Fibroblast of skin of left quadriceps (primary cell): ENCODE measurements at places on chromosomes 16 and 17.

DNA sequence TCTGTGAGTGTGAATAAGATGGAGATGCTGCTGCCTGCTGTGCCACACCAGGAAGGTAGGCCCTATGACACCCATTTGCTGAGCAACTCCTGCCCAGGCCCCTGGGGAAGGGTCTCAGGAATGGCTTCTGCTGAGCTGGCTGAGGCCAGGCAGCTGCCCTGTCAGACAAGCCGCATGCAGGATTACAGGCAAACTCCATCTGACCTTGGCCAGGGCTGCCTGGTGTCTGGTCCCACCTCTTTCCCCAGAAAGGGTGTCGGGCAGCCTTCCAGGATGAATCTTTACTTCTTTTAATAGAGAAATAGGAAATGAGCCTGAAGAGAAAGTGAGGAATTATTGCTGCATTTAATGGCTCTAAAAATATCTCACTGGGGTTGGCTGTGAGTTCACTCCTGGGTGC, 182.5 kb downstream of the IRX5 start:
- DNase-seq: no peak

DNA sequence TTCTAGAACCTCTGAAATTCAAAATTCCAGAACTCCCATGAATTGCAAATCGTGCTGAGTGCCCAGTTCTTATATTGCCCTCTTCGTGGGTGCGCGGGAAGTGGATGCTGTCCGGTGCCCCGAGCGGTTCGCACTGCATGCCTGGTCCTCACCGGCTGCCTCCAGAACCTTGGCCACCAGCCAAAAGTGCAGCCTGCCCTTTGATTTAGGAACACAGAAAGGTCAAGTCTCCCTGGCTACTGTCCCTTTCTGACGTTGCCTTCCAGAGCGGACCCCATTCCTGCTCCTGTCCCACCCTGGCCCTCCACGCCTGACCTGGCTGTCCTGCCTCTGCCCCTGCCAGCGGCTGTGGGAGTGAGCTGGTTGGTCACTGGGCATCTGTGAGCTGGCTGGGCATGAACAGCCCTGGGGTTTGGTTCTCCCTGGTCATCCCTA, 9.7 kb downstream of the NEUROD2 start:
- no peak for DNase-seq

GRCh38 chr16:66144641-66145040, 221.8 kb upstream of the CDH5 start:
- DNase-seq: no peak

- DNase-seq: peak; percentile 69
Observed at GRCh38 chr16:80150978-80151721, 389.6 kb upstream of the DYNLRB2 start.

DNA sequence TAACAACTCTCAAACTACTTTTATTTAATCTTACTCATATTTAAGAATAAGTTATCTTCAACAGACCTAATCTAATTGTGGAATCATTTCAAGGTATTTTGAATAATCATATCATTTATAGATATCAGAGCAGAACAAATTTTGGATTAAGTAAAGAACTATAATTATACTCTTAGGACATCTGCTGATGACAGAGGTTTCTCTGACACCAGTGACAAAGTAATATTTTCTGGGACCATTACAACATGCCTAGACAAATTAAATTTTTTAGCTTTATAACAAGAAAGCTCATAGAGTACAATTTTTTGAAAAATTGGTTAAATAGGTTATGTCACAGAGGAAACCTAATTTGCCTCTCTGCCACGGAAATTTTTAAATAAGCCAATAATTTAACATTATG, 30.5 kb downstream of the C16orf87 start:
- no peak for DNase-seq

GRCh38 chr17:37754363-37754762, 9.5 kb upstream of the HNF1B start:
- DNase-seq: no peak

DNA sequence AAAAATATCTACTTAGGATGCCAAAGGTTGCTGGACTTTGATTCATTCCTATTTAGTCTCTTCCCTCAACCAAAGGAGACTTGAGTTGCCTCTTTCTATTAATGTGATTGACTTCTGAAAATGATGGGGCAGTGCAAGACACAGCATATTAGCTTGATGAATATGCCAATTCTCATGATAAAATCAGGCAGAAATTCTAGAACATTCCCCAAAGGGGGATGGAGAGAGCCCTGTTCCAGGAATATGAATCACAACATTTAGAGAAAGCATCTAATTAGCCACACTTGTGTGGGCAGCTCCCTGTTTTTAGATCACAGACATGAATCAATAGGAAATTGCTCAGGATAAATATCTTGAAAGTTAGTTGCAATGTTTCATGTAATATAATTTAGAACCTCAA, 584.0 kb upstream of the CDH8 start:
- DNase-seq: peak; percentile 17

GRCh38 chr17:37359682-37360188, 16.1 kb upstream of the C17orf78 start:
- DNase-seq: no peak

DNA sequence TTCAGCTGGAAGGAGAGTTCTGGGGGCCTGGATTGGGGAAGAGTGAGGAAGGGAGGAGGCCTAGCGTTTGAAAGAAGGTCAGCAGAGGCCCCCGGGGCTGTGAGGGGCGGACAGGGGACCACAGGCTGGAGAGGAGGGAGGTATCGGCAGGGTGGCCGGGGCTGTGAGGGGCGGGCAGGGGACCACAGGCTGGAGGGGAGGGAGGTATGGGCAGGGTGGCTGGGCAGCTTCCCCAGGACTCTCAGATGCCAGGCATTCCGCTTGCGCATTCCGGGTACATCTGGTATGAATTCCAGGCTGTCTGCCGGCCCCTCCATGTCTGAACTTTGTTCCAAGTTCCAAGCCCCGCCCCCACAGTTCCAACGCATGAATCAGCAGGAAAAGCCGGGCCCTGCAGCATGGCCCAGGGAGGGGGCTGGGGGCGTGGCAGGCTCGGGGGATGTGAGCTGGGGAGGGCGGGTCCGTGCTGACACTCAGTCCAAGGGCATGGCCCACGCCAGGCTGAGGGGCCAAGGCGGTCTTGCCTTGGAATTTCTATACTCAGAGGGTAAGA, 4.3 kb upstream of the TLCD2 start:
- DNase-seq: peak; percentile 98

GRCh38 chr16:77322757-77323156, 112.1 kb downstream of the ADAMTS18 start:
- no peak for DNase-seq

GRCh38 chr17:78673395-78673794, 96.2 kb upstream of the DNAH17 start:
- DNase-seq: no peak

GRCh38 chr16:12728469-12728868, 75.2 kb downstream of the CPPED1 start:
- DNase-seq: no peak

GRCh38 chr16:89455178-89455577, 35.2 kb downstream of the ANKRD11 start:
- no peak for DNase-seq

GRCh38 chr17:17314501-17315071, 11.4 kb downstream of the NT5M start:
- DNase-seq: no peak

- peak; percentile 93 for DNase-seq
Observed at GRCh38 chr17:40956401-40957254, 10.1 kb downstream of the KRT39 start.

GRCh38 chr17:59765038-59765437, 57.6 kb downstream of the VMP1 start:
- no peak for DNase-seq

- DNase-seq: no peak
Observed at GRCh38 chr16:17657045-17657444, 186.3 kb upstream of the XYLT1 start.
